Stimulated activated CD4-positive, alpha-beta T cell treated with anti-CD3 and anti-CD28 coated beads, Interleukin-2, amount 100 ng/mL, for 24 hours (primary cell): ENCODE measurements at places on chromosomes 2 and 18.

DNA sequence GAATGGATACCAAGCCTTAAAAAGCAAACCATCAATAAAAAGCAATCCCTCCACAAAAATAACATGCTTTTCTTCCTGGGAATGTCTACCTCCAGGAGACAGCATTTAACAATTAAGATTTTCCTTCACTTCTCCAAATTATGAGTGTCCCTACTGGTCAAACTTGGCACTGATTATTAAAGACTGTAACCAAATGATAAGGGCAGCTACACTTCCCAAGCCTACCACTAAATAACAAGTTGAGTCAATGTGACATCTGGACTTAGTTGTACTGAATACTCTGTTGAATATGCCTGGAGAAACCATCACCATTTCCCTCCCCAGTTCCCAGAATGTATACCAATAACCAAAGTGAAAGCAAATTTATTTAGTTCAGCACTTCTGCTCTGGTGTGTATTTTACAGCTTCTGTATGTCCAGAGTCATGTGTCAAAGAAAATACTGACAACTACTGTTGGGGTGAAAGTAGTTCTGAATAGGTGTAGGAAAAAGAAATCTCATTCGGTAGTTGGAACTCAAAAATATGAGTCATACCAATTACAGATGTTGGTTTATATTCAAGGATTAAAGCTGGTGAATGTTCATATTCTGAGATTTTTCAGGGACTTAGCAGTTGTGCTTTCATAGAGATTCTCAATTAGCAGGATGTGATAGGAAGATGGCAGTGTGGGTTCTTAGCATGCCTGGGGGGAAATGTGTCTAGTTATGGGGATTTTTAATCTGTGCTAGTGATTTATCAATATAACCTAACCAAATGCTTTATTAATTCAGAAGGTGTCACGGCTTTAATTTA is 1291.6 kb upstream of the GYPC start:
- DNase-seq, result no peak

GRCh38 chr2:33726415-33726814 is 127.3 kb upstream of the FAM98A start:
- no peak for DNase-seq

DNA sequence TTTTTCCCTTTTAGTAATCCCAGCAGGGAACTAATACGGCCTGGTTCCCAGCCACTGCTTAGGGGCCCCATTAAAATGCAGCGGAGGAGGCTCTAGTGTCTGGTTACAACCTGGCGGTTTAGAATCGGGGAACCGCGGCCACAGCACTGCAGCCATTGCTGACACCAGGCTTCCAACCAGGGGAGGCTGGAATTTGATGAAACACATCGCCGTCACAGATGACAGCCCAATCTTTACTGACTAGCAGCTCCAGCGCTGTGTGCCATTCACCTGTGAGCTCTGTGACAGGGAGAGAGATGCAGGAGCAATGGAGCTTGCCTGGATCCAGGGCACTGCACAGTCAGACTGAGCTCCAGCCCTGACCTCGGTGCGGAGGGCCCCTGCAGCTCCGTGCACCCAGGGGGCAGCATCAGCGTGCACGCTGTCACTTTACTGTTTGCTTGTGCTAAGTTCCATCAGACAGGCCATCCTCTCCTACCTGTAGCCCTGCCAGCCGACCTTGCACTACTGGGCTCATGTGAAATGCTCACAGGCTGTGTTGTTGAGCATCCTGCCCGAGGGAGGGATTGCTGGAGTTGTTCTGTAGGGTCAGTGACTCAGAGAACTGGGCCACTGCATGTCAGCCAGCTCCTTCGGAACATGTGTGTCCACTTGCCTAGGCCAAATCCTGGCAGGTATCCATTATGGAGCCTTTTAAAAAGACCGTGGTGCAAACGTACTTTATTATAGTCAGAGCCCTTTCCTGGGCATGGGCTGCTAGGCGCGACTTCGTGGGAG is 203.5 kb downstream of the SEPTIN10 start:
- DNase-seq, result no peak

DNA sequence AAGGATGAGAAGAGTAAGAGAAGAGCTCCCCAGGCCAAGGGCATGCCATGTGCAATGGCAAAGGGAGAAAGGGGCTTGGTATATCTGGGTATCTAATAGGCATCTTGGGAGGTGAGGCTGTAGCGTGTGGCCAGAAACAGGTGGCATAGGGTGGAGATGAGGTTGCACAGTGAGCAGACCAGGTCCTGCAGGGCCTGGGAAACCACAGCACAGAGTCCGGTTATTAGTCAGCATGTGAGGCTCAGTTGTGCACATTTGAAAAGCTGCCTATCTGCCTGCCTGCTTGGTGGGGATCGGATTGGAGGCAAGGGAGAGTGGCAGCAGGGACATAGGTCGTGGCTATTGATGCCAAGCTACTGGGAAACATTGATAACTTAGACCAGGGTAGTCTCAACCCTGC is 190.6 kb downstream of the TPGS2 start:
- DNase-seq, result no peak

GRCh38 chr2:235725016-235725489 is 231.2 kb downstream of the AGAP1 start:
- DNase-seq, result no peak

- no peak for DNase-seq
Observed at GRCh38 chr2:41610501-41611190, 437.2 kb upstream of the PKDCC start.

- no peak for DNase-seq
Observed at GRCh38 chr2:119438128-119438656, 6.5 kb downstream of the TMEM37 start.

GRCh38 chr2:3202926-3203325 is 174.7 kb downstream of the EIPR1 start:
- no peak for DNase-seq

DNA sequence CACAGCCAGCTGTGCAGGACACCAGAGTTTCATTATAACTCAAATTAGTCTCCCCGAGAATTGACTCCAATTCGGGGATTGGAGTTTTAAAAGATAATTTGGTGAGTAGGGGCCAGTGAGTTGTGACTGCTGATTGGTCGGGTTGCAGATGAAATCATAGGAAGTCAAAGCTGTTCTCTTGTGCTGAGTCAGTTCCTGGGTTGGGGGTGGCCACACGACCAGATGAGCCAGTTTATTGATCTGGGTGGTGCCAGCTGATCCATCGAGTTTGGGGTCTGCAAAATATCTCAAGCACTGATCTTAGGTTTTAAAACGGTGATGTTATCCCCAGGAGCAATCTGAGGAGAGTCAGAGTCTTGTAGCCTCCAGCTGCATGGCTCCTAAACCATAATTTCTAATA is 82.7 kb upstream of the SLC66A3 start:
- DNase-seq, result no peak

- DNase-seq, result no peak
Observed at GRCh38 chr18:12645751-12646203, 12.1 kb downstream of the SPIRE1 start.

DNA sequence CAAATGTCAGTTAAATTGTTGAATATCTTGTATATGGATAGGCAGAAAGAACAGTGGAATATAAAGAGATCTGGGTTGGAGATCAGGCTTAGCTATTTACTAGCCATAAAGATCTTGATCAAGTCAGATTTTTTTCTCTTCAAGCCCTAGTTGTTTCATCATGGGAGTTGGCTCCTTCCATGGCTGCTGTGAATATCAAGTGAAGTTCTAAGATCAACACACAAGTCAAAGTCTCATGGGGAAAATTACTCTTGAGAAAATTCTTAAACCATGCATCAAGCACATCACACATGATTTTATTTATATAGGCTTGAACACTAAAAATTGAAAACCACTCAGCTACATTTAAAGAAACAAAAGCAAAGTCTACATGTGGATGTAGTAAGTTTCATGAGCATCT is 79.8 kb downstream of the C1D start:
- no peak for DNase-seq

- no peak for DNase-seq
Observed at GRCh38 chr2:99888617-99889016, 253.8 kb downstream of the AFF3 start.

- DNase-seq, result peak; percentile 69
Observed at GRCh38 chr2:43059183-43059897, 167.1 kb downstream of the ZFP36L2 start.

GRCh38 chr18:1652018-1652417 is 747.3 kb downstream of the ADCYAP1 start:
- DNase-seq, result no peak

DNA sequence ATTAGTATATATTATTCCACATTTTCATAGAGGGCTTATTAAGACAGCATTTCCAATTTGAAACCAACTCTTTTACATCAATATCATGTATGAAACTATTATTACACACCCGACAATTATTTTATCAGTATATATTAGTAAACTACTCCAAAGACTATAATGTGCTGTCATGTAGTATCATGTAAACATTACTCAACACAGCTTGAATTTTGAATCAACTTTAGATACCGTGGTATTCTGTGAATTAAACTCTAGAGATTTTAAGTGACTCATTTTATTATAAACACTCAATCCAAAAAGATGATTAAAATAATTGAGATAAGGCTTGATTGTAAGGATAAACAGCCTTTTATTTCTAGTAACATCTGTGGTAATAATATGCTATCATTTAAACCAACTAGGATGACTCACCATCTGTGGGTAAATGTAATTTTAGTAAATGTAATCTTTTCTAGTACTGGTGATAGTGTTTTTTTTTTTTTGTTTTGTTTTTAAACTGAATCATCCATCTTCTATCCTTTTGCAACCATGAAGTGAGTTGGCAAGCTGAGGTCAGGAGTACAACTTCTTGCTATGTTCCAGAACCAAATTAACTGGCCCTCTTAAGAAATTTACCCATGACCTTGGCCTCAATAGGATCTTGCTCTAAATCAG is 144.3 kb upstream of the SMAD7 start:
- no peak for DNase-seq

- no peak for DNase-seq
Observed at GRCh38 chr2:20616341-20616871, 34.5 kb downstream of the HS1BP3 start.

DNA sequence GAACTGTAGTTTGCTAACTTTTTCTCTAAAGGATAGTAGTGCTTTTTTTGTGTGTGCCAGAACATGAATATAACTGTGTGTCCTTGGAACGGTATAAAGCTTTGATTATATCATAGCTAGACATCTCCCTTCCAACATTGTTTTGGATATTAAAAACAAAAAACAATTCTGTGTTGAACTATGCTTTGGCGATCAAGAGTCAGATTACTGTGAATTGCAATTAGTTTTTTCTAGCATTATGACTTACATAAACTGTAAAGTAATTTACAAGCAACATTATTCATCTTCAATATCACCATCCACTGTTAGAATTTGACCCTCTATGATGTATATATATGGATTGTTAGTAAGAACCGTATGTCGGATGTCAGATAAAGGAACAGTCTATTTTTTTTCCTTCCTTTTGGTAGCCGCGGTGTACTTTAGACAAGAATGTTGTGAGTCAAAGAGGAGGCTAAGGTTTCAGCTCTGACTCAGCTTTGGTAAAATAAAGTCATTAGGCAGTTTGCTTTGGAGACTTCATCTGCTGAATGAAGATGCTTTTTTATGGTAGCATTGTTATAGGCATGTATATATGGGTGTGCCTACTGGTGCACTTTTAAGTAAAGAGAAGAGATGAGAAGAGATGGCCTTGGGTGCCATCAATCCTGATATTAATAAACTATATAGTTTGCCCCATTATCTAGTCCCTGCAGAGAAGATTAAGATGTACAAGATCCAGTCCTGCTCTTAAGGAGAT is 76.4 kb downstream of the LTBP1 start:
- DNase-seq, result no peak

GRCh38 chr2:155546721-155547555 is 785.6 kb downstream of the NR4A2 start:
- no peak for DNase-seq

GRCh38 chr2:73841912-73842738 is 13.4 kb downstream of the STAMBP start:
- DNase-seq, result no peak

DNA sequence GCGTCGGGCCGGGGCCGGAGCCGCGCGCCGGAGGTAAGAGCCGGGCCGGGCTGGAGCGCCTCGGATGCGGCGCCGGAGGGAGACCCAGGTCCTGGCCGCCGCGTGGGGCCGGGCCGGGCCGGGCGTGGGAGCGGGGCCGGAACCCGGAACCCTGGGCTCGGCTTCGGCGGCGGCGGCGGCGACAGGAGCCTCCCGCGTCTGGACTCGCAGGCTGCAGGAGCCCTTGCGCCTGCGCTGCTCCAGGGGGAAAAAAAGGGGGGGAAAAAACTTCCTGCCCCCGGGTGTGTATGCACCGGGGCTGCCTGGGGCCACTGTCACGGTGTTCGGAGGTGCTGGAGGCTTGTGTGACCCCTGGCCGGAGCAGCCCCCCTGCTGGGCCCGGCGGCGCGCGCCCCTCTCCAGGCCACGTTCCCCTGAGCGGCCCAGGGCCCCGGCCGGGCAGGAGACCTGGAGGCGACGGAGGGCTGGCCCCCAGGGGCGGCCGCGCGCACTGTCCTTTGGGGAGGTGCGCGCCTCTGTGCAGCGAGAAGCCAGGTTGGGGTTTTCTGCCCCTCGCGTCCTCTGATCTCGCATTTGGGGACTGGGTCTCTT is 864 bp downstream of the KLHL29 start:
- no peak for DNase-seq

DNA sequence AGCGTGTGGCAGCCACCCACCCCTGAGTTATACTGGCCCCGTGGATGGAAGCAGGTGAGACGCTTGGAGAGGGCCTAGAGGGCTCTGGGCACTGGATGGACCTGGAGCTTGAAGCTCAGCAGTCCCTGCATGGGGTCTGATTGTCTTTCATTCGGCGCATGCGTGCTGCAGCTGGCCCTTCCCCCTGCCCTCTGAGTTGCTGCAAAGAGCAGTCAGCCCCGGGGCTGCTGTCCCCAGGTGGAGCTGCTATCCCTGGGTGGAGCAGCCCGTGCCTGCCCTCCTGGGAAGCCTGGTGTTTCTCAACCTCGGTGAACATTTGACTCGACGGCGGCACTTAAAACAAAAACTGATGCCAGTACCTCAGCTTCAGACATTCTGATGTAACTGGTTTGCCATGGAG is 29.6 kb downstream of the IGFBP5 start:
- no peak for DNase-seq

- no peak for DNase-seq
Observed at GRCh38 chr2:51031021-51031780, 731 bp downstream of the NRXN1 start.

- no peak for DNase-seq
Observed at GRCh38 chr2:152061383-152061782, 37.5 kb downstream of the CACNB4 start.

GRCh38 chr2:239290618-239291474 is 110.0 kb downstream of the HDAC4 start:
- DNase-seq, result no peak

- no peak for DNase-seq
Observed at GRCh38 chr2:25232248-25232825, 64.0 kb upstream of the POMC start.

GRCh38 chr2:181457121-181457740 is at the start of gene ITGA4:
ITGA4 (plus strand) TSS chr2:181457386; CDS start chr2:181457655, 269 bp downstream.
- DNase-seq, result peak; percentile 89
